NCI-H1930 (cell line): ENCODE measurements at places on chromosomes 11 and 22.

- DNase-seq = no peak
Observed at GRCh38 chr11:106447631-106448191, 370.2 kb downstream of the AASDHPPT start.

- DNase-seq = peak; percentile 76
Observed at GRCh38 chr22:23849009-23850006, 8.4 kb upstream of the SLC2A11 start.

- DNase-seq = no peak
Observed at GRCh38 chr11:24543771-24544170, 46.9 kb downstream of the LUZP2 start.

DNA sequence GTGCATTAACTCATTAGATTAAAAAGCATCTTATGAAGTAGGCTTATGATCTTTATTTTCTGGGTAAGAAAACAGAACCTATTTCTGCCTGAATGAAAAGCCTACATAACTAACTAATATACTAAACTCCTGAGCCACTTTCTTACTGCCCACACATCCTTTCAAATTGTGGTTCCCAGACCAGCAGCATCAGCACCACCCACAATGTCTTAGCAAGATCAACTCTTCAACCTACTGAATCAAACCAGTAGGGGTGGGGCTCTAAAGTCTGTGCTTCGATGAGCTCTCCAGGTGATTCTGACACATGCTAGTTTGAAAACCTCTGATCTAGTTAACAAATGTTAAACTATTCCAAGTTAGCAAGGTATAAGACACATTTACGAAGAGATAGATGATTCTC, 462.4 kb downstream of the DLG2 start:
- DNase-seq = no peak

DNA sequence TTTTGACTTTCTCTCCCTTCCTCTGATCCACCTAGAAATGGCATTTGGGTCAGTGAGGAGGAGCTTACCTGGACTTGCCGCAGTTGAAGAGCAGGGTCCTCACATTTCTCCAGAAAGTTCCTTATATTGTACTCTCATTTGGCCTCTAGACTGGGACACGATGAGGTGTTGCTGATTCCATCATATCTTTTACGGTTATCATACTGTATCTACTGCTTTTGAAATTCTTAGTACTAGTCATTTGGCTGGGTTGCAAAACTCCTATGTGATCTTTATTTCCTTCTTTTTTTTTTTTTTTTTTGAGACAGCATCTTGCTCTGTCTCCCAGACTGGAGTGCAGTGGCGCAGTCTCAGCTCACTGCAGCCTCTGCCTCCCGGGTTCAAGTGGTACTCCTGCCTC, 58.7 kb upstream of the FAM181B start:
- DNase-seq = no peak

DNA sequence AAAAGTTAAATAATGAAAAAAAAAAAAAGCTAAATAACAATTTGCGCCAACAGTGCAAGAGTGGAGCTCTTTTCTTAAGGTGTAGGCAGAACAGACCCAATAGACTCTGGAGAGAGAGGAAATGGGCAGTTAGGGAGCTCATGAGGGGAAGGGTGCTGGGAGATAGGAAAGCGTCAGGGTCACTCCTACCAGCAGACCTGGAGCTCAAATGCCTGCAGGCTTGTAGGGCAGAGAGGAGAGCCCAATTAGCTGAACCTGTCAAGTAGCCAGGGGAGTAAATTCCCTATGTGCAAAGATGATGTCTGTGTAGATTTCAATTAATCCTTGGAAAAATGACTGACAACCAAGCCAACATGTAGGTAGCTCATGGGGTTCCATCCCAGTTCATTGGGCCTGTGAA, 73.0 kb downstream of the RAB30 start:
- DNase-seq = no peak

GRCh38 chr11:14310679-14311078, 48.3 kb downstream of the RRAS2 start:
- no peak for DNase-seq

- no peak for DNase-seq
Observed at GRCh38 chr11:70954471-70954870, 297.9 kb downstream of the SHANK2 start.

- no peak for DNase-seq
Observed at GRCh38 chr22:37701141-37701786, 4.4 kb downstream of the TRIOBP start.

- DNase-seq = no peak
Observed at GRCh38 chr11:131522851-131523250, 152.4 kb downstream of the NTM start.

- no peak for DNase-seq
Observed at GRCh38 chr11:66268952-66269905, 790 bp downstream of the RAB1B start.

DNA sequence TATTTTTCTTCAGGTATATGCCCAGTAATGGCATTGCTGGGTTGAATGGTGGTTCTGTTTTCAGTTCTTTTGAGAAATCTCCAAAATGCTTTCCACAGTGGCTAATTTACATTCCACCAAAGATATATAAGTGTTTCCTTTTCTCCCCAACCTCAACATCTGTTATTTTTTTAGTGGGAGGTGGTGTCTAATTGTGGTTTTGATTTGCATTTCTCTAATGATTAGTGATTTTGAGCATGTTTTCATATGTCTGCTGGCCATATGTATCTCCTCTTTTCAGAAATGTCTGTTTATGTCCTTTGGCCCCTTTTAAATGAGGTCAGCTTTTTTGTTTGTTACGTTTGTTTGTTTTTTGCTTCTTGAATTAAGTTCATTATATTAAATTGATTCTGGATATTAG, 760.2 kb downstream of the KCNA4 start:
- no peak for DNase-seq

- no peak for DNase-seq
Observed at GRCh38 chr11:116882386-116882785, 45.0 kb upstream of the APOA1 start.

- no peak for DNase-seq
Observed at GRCh38 chr22:37190262-37190780, 2.3 kb upstream of the C1QTNF6 start.

- no peak for DNase-seq
Observed at GRCh38 chr22:20721409-20722218, 52.3 kb upstream of the SERPIND1 start.

DNA sequence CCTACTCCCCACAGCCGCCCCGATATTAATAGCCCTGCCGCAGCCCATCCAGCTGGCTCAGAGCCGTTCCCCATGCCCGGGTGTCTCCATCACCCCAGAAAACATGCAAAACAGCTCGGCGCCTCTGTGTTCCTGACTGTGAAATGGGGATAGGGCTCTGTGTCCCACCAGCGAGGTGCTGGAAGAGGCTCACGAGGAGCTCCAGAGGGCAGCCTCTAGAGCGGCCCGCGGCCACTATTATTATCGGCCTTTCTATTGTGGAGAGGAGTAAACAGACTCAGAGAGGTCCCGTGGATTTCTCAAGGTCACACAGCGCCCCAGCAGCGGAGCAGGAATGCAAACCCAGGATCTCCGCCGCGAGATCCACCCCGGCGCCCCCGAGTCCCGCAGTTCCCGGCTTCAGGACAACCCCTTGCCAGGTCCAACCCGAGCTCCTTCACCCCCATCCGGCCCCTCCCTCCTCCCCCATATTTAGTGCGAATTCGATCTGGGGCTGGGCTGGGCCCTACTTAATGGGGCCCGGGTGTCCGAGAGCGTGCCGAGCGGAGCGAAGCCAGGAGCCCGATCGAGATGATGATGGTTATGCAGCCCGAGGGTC, at the start of gene ACTN3:
Gene ACTN3 (plus strand): TSS at position 536 of the 598 bp plus-strand sequence. CDS start 35 bp downstream, at position 571.
- DNase-seq = no peak

GRCh38 chr11:16363706-16364105, 7.4 kb upstream of the SOX6 start:
- DNase-seq = no peak

DNA sequence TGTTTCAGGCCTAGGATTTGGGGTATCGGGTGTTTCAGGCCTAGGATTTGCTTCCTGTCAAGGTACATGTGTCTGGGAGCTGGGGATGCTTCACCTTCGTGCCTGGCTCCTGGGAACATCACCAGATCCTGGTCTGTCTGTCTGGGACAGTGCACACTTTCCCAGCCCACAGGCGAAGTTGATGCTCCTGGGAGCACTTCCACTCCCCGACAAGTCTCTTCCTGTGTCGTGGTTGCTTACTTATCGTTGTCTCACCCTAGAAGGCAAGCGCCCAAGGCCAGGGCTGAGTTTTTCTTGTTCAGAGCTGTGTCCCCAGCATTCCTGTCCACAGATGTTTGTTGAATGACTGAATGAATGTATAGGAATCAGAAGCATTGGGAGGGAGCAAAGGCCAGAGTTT, 71.5 kb downstream of the LINC01488 start:
- no peak for DNase-seq

DNA sequence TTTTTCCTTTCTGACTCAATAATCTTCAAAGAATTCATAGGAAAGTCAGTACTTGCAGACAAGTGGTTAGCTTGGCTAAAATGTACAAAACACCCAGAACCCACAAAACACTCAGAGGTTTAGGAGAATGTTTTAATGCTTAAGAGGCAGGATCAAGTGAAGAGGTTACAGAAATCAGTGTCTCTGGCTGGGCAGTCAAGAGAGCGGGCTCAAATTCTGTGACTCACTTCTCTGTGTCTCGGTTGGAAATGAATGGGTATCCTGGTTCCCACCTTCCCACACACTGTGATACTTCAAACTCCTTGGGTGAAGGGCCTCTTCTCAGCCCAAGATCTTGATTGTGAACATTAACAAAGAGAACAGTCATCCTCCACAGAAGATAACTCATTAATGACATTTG, 3.8 kb downstream of the MPEG1 start:
- no peak for DNase-seq

DNA sequence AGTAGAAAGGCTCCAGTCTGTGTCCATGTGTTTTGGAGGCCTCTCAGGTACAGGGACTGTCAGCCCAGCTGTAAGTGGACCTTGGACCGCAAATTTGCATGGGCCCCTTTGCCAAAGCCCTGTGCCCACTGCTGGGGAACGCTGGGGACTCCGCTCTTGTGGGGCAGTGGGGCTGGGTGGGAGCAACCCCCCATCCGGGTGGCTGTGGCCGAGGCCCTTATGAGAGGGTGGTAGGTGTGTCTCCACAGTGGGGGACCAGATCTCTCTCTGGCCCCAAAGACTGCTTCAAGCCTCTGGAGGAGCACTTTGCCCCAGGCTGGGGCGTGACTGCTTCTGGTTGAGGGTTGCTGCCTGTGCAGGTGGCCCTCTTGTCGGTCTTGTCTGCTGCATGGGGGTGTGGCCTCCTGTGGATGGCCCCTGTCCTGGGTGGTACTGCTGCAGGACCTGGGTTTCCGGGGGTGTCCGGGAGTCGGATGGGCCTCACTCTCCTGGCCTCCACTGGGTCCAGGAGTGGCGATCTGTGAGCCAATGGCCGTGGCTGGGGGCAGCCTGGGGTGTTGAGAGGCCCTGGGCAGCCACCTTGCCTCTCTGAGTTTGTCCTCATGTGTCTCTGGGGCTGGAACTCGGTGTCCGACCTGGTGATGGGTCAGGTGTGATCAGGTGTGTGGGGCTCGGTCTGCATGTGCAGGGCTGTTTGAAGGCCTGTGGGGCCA, 15.9 kb downstream of the KCNQ1 start:
- no peak for DNase-seq

- DNase-seq = no peak
Observed at GRCh38 chr11:110728476-110728875, 16.2 kb upstream of the ARHGAP20 start.

- no peak for DNase-seq
Observed at GRCh38 chr11:44452827-44453572, 112.5 kb upstream of the CD82 start.

DNA sequence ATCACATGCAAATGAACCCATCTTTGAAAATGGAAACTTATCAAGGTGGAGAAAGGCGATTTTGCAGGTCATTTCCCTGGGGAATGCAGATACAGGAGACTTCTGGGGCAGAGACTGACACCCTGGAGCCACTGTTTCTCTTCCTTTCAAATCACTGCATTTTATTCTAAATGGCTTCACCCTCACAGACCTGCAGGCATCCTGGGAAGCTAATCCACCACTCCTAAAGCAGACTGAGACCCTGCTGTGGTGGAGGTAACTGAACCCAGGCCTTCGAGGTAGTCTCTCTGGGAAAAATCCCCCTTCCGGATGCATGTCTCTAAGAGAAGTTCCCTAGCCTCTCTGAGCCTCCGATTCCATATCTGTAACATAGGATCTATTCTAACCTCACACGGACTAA, 20.9 kb upstream of the CSNK2A3 start:
- DNase-seq = no peak

DNA sequence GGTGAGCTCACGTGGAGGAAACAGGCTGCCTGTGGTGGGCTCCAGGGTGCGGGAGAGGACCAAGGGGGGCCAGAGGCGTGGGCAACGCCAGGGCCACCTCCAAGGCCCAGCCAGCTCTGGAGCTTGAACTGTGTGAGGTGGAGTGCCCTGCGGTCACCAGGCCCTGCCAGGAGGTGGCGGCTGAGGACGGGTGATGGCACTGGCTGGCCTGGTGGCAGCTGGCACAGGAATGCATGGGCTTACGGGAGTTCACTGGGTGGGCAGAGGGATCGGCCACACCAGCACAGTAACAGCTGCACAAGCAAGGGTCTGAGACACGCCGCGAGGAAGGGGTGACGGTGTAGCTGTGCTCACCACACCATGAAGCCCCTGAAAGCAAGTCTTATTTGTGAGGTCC, 15.8 kb downstream of the TOLLIP start:
- no peak for DNase-seq

GRCh38 chr11:73969091-73969490, 13.6 kb downstream of the UCP2 start:
- DNase-seq = no peak

DNA sequence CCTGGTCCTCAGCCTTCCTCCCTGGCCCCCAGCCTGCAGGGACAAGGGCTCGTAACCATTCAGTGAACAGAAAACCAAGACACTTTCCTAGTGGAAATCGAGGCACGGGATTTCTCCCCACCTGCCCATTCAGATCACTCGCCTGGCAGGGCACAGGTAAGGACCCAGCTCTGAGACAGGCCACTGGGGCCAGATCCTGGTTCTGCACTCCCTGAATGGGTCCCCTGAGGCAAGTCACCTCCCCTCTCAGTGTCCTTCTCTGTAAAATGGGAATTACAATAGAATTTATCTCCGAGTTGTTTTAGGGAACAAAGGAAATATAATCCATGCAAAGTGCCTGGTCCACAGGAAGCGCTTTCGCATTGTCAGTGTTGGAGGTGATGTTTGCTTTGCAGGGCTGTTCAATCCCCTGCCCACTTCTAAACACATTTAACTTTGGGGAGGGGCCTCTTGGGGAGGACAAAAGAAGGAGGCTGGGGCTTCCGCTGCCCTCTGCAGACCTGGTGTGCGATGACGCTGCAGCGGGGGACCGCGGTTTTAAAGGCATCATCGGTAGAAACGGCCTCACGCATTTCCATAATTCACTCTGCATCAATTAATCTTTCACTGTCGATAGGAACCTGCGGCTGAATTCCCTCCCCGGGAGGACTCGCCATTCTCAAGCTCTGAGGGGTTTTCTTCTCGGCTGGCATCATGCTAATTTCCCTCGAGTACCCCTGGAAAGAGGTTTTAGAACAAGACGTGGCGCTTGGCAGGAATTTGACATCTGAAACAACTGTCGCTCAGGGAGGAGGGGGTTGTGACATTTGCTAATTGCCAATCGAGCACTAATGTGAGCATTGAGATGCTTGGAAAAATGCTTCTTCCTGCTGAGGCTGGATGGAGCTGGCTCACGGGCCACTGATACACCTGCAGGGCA, 70.4 kb upstream of the FGF3 start:
- no peak for DNase-seq
